ENCODE measurements at places on chromosomes 7 and 10. TPM values are rescaled to one million over a fixed set of nuclear protein-coding genes. Genes with fewer than 3 reads are reported as not detected.

DNA sequence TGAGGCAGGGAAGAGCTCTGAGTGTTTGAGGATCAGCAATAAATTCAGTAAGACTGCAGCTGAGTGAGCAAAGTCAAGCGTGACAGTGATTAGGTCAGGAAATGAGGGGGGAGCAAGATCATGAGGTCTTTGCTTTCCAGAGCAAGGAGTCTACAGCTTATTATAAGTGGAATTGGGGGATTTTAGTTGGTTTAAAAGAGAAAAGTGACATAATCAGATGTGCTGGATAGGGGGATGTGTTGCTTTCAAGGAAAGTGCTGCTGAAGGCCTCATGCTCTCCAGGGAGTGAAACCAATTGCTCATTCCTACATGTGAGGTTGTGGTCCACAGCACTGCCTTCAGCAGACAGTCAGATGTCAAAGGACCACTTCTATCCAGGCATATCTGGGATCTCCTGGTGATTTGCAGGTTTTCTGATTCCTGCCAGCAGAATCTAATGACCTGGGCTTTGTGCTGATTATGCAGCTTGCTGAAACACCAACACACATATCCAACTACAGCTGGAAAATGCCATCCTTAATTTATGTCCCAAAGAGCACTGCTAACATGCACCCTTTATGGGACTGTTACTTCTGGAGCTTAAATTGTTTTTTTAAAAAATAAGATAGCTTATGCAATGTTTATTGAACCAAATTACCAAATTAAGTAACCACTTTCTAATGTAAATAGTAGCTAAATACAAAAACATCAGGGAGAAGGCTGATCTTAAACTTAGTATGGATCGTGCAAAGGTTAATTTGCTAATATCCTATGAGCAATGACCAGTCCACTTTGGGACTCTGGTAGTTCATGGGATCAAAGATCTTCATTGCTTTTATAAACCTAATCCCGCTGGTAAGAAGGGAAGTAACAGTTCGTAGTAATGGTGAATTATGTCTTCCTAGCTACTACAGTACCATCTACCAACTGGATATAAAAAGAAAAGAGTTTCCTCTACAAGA, 607.6 kb downstream of the KCNMA1 start:
- DNase-seq = no peak

The UCMA gene
- total RNA-seq = not detected

The TMEM270 gene
- total RNA-seq = not detected

The AKR1C8 gene
- total RNA-seq = 0.25 TPM

GRCh38 chr7:111199643-111200042, 108.7 kb downstream of the LRRN3 start:
- no peak for DNase-seq

GRCh38 chr10:102546606-102547320, 43.0 kb downstream of the SUFU start:
- DNase-seq = no peak
